WERI-Rb-1 (cell line): ENCODE measurements at places on chromosomes 3 and 15.

DNA sequence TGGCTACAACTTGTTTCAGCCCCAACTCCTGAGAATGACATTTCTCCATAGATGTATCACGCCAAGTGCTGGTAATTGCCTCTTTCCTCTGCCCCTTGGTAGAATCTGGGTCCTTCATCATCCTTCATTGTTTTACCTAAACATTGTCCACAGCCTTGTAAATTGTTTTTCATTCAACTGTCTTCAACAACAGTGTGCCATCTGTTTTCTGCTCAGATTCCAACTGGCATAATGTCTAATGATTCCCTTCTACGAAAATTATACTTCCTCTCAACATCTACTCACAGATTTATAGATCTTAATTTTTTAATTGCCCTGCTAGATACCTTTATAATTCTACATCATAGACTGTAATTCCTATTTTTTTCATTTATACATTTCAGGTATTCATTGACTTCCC lies 226.9 kb downstream of the TPRG1 start:
- no peak for DNase-seq

- no peak for DNase-seq
Observed at GRCh38 chr3:81931265-81932251, 170.1 kb upstream of the GBE1 start.

GRCh38 chr3:155232605-155233004 lies 60.9 kb downstream of the STRIT1 start:
- no peak for DNase-seq

- no peak for DNase-seq
Observed at GRCh38 chr3:46351646-46352045, 2.3 kb upstream of the CCR2 start.

DNA sequence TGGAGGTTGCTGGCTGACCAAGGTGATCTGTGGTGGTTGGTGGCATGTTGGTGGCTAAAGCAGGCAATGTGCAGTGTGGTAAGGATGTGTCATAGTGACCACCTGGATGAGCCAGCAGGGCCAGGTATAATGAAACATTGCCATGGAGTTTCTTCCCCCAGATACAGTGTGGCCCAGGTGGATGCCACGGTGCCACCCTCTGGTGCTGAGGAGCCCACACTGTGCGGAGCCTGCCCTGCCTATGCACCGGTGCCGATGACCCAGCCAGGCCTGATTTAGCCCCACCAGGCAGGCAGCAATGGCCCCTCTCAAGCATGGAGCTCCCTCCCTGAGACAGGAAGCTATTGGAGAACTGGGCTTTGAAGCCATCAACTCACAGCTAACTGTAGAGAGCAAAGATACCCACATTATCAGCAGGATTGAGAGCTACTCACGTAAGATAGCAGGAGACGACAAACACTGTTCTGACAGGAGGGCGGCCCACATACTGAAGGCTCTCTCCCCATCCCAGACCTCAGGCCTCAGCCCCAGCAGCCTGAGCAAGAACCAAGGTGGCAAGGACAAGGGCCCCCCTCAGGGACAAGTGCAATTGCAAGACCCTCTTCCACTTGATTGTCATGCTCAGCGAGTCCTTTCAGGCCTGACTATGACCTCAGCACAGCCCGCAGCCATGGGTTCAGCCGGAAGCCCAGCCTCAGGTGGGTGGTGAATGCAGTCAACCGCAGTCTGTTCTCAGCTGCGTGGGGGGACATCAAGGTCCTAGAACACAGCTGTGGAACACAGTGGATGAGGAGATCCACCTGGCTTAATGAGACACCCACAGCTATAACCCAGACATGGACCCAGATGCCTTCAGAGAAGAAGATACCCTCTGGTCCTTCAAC lies 82.8 kb upstream of the CDV3 start:
- DNase-seq = no peak

DNA sequence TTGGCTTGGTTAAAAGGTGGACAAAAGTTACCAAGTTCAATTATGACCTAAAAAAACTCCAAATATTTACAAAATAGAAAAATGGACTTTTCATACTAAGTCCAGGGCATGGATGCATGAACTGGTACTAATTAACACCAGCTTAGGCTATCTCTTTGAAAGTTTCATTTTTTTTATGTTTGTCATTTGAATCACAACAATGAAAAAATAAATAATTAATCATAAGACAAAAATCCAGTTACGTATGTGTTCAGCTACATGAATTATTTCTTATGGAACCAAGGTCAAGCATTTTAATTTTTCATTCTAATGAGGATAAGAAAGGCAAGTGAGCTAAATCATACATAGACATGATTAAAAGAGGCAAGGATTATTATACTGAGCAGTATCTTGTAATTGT lies 23.7 kb upstream of the STRIT1 start:
- DNase-seq = no peak

DNA sequence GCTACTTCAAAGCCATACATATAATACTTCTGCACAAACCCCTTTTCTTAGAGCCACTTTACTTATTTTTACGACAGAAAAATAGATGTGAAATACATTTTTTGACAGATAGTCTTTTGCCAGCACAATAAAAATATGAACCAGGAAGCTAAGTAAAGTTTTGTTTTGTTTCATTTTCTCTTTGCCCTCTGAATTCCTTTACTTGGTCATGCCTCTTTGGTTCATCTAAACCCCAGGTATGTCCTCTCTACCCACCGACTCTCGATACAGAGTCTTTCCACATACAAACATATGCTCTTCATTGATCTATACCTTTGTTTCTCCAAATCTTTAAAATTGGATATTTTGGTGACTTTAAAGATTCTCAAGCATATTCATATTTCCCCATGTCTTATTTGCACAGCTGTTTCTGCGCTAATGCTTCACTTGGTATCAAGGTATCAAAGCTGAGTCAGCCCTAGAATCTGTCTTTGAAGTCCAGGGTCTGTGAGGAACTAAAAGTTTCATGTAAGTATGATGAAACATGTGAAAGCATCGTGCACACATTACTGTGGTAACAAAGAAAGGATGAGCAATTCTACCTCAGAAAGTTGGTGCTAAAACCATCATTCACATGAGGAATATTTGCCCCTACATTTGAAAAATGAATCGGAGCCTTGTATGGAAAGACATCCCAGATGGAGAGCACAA lies 845.4 kb downstream of the NAALADL2 start:
- no peak for DNase-seq

- DNase-seq = no peak
Observed at GRCh38 chr3:188796122-188796631, 375.6 kb upstream of the TPRG1 start.

- DNase-seq = no peak
Observed at GRCh38 chr15:54307252-54307902, 329.1 kb downstream of the UNC13C start.

DNA sequence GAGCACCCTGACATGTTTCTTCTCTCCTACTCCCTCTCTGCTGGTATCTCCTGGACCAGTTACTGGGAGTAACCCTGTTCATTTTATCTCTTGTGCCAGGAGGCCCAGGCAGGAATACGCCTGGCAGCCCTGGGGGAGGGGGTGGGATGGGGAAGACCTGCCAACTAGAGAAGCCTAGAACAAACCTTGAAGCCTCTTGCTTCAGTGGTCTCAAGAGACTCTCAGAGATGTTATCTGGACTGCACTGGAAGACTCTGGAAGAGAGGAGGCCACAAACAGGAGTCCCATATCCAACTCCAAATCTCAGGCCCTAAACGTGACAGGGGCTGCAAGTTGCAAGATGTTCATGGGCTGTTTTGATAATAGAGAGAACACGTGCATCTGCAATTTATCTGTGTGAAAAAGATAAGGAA lies at the start of gene EPB42:
TSS of gene EPB42 (minus strand) at position 28 of the 413 bp plus-strand sequence. CDS start 193 bp downstream, outside the sequence.
- DNase-seq = no peak
